ENCODE measurements at places on chromosomes 5 and 9. TPM values are rescaled to one million over a fixed set of nuclear protein-coding genes. Genes with fewer than 3 reads are reported as not detected.

Gene LYSMD3
- 48.1 TPM for total RNA-seq

Gene CDC25C
- total RNA-seq, result 6.1 TPM

Gene TXNDC8
- not detected for total RNA-seq

Gene CBY3
- total RNA-seq, result not detected

Gene FREM1
- 53.2 TPM for total RNA-seq

Gene LYRM7
- 24.1 TPM for total RNA-seq

Gene PNPLA7
- total RNA-seq, result 1.1 TPM

Gene IL3
- not detected for total RNA-seq

Gene GABRP
- 2.0 TPM for total RNA-seq

Gene PCDHB2
- 3.4 TPM for total RNA-seq

Gene NEURL1B
- total RNA-seq, result 52.4 TPM

Gene AQP7
- 1.9 TPM for total RNA-seq

Gene INSL6
- total RNA-seq, result not detected

Gene RPS23
- 4,564 TPM for total RNA-seq

Gene ZNF883
- total RNA-seq, result 2.9 TPM

Gene TICAM2
- total RNA-seq, result 11.9 TPM

Gene ARSI
- total RNA-seq, result 16.8 TPM

Gene SELENOP
- total RNA-seq, result 433 TPM

Gene GDNF
- total RNA-seq, result 1.5 TPM

Gene ACOT12
- total RNA-seq, result 0.21 TPM

Gene WHRN
- 2.4 TPM for total RNA-seq

Gene SLC45A2
- not detected for total RNA-seq

Gene C5orf58
- not detected for total RNA-seq

Gene HTR4
- 0.26 TPM for total RNA-seq

Measured in urinary bladder (tissue), 4 donors.